ENCODE measurements at places on chromosomes 4 and X.
A peak's percentile ranks its signal among the peaks of the same experiment; 100 is the strongest.

- no peak for DNase-seq
Observed at GRCh38 chrX:29826742-29827141, 388.6 kb upstream of the MAGEB2 start.

GRCh38 chr4:71694961-71695360 is 88.9 kb downstream of the GC start:
- no peak for DNase-seq

DNA sequence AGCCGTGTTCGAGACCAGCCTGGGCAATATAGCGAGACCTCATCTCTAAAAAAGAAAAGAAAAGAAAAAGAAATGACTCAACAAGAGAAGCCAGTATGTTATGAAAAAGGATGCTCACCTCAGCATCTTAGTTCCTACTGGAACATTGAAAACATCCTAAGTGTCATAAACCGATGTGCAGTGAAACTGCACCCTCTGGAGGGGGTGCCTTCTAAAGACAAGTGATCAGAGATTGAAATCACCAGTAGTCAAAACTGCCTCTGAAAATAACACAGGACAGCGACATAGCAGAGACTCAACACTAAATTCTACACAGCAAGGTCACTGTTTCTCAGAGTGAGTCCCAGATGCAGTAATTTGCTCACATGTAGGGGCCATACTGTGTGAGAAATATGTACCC is 28.0 kb upstream of the ATP6AP2 start:
- no peak for DNase-seq

DNA sequence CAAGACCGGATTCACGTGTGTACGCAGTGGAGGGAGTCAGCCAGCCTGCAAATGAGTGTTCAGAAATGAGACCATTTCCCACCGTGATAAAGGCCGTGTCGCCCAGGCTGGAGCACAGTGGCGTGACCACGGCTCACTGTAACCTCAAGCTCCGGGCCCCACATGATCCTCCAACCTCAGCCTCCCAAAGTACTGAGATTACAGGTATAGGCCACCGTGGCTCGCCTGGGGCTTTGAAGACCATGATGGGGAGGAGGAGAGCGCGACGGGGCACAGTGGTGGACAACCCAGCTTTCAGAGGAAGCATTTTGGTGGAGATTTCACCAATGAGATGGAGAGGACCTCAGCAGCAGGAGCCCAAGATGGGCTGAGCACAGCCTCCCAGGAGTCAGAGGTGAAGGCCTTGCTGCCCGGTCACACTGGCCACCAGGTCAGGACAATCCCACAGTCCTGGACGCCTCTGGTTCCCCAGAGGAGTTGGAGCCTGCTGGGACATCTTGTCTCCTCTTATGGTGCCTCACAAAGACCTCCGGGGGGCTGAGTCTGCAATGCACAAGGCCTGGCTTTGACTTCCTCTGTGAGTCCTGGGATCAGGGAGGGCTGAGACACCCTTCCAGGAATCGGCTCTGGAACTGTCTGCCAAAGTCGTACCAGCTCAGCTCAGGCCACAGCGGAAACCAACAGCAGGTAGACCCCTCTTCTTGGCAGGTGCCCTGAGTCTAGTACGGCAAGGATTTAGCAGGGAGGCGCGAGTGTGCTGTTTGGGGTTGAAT is 22.4 kb upstream of the MXD4 start:
- no peak for DNase-seq

GRCh38 chr4:21827575-21827974 is 121.0 kb downstream of the KCNIP4 start:
- no peak for DNase-seq

DNA sequence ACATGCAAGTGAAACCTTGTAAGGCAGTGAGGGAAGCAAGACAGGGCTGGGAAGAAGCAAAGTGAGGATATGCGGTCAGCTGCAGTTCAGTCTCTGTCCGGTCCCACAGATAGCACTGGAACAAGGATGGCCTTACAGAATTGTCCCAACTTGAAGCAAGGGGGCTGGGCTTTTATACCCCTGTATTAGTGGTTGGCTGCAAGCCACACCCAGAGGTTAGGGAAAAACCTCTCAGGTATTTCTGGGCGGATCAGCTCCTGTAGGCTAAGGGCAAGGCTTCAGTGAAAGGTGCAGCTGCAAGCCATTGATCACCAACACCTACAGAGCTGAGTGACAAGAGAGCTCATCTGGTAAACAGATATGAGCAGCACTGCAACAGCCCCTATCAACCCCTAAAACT is 89.0 kb downstream of the KDR start:
- no peak for DNase-seq

- no peak for DNase-seq
Observed at GRCh38 chr4:6233929-6234328, 33.6 kb upstream of the JAKMIP1 start.

GRCh38 chrX:36787752-36788151 is 220.4 kb upstream of the FAM47C start:
- no peak for DNase-seq

- DNase-seq = no peak
Observed at GRCh38 chr4:138275963-138276621, 33.9 kb upstream of the SLC7A11 start.

DNA sequence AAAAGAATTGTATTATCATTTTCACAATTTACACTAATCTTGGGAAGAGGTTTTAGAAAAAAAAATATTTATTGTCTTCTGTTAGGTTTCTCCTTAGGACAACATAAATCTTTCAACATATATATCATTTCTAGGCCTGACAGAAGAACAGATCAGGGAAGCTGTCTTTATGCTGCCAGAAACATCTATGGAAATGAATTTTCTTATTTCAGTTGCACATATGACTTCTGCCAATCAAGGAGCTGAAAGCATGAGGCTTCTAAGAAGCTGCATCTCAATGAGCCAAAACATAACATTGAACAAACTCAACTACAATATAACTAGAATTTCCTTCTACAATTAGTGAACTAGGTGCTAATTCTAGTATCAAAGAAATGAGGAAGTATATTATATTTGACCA is 258.4 kb downstream of the MAPK10 start:
- no peak for DNase-seq

DNA sequence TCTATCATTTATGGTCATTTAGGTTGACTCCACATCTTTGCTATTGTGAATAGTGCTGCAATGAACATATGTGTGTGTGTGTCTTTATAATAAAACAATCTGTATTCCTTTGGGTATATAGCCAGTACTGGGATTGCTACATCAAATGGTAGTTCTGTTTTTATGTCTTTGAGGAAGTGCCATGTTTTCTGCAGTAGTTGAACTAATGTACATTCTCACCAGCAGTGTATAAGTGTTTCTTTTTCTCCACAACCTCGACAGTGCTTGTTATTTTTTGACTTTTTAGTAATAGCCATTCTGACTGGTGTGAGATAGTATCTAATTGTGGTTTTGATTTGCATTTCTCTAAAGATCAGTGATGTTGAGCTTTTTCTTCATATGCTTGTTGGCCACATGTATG is 80.5 kb downstream of the ARHGAP6 start:
- DNase-seq = no peak

GRCh38 chrX:115713460-115713859 is 152.5 kb downstream of the PLS3 start:
- no peak for DNase-seq

DNA sequence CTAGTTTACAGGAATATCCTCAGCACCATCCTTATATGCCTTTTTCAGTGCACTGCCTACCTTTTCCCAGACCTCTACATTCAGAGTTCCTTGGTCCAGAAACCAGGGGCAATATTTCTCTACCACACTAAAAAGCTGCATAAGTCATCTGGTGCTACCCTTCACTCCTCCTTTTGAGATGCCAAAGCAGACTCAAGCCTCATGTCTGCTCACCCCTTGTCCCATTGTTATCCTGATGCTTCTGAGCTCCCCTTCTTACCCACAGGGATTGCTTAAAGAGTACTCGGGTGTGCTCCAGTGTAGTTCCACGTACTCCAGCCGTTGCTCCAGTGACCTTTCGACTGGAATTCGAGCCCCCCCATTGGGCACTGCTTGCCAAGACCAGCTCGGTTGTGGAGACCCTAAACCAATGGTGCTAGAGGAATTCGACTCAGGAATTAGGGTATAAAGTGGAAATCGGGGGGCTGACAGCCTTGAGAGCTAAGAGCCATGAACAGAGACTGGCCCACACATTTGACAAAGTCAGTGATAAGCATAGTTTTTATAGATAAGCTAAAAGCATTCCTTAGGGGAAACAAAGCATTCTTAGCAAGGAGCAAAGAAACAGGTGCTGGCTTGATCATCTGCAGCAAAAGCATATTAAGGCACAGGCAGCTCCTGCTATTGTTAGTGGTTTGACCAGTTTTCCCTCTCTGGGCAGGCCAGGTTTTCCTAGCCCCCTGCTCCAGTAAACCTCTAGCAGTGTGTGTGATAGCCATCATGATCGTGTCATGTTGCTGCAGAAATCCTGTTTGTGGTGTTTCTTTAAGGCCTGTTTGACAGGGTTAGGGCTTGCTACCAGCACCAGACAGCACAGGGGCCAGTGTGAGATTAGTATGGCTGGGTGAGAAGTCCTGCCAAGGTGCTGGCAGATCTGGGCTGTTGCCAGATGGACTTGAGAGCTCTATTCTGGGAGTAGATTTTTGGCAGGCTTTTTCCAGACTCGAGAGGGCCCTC is 57.5 kb upstream of the WDR1 start:
- no peak for DNase-seq

DNA sequence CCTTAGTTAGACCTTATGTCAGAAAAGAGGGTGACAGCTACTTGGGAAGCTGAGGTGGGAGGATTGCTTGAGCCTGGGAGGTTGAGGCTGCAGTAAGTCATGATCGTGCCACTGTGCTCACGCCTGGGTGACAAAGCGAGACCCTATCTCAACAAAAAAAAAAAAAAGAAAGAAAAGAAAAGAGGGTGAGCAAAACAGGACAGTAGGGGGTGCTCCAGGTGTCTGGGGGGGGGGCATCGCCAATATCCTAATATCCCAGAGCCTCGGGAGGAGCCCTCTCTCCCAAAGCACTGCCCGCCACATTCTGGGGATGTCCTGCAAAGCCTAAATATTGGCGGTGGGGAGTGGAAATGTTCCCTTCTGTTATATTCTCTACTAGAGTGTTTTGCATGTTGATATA is 120.9 kb upstream of the TBL1X start:
- no peak for DNase-seq

GRCh38 chr4:152155070-152155469 is 380.8 kb downstream of the FBXW7 start:
- DNase-seq = no peak

DNA sequence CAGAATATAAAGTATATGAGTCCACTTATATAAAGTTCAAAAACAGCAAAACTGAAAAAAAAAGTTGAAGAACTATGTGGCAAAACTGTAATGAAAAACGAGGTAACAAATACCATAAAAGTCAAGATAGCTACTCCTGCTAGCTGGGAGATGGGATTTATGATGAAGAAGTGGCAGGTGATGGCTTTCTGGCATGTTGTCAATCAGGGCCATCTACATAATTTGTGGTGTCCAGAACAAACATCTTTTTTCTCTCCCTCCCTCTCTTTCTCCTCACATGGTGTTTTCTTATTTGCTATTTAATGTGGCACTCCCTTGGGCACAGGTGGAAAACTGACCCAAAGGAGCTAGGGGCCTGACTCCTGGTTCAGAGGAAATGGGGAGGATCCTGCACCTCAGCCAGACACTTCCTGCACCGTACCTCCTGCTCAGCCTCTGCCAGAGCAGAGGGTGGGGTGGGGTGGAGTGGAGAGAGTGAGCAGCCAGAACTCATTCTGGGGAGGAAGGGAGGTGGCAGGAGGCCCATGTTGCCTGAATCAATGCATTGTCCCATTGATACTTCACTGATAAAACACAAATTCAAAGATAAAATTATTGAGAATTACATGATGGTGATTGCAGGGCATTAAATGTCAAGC is 5.3 kb upstream of the SAP30 start:
- DNase-seq = no peak

DNA sequence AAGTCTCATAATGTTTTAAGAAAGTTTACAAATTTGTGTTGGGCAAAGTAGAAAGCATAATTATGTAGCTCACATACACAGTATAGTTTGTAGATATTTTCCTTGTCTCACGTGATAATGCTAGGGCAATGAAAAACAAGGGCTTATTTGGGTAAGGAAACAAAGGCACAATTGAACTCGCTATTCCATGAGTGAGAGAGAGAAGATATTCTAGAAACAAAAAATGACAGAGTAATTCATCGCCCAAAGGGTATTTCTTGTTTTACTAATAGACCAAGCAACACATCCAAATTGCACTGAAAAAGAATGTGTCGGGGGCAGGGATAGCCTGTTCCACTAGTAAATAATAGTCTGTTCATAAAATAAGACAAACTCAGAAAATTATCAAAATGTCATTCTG is 3.6 kb upstream of the ASB11 start:
- no peak for DNase-seq

GRCh38 chr4:89303177-89303576 is 4.4 kb downstream of the GPRIN3 start:
- peak; percentile 2 for DNase-seq

DNA sequence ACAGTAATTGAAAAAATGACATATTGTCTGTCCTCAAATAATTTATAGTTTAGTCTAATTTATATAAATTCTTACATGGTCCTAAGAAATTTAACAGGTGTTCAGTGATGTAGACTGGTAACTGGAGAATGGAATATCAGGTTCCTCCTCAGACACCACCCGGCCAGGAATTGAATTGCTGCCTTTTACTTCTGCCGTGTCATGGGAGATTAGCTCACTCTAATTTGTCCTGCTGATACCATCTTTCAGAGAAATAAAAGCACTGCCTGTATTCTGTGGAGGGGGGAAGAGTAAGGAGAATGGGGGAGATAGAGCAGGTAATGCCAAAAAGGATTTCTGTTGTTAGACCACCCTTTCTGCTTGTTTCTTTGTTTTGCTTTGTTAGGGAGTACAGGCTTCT is 125.2 kb upstream of the KLHL4 start:
- DNase-seq = no peak

DNA sequence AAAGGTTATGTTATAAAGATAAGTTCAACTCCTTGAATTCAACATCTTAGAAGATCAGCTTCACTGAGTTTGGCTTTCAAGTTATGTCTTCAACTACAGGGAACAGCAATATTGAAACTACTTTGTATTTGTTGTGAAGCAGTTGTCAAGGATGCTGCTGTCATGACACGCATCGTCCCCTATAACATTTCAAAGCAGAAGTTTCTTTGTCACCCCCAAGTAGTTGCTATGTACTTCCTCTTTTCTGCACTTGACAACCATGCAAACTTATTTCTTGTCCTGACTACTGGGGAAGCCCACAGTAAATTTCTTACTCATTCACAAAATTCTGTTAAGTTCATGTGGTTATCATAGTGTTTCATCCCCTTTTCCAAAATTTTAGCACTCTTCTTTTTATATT is 14.3 kb downstream of the ANTXR2 start:
- no peak for DNase-seq

DNA sequence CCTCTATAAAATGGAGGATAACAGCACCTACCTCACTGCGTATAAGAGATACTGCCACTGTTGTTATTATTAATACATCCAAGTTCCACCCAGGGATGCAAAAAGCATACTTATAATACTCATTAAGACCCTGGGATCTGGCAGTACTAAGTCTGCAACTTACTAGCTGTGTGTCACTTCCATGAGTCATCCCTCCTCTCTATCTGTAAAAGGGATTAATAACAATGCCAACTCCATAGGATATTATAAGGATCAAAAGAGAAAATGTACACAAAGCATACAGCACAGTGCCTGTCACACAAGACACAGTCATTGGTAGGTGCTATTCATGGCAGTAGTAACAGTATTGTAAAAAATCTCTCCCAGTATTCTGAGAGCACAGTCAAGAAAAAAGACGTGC is 216.7 kb downstream of the HS6ST2 start:
- DNase-seq = no peak

- no peak for DNase-seq
Observed at GRCh38 chrX:27903960-27904359, 77.3 kb downstream of the DCAF8L1 start.

- DNase-seq = no peak
Observed at GRCh38 chr4:55297346-55297745, 48.7 kb upstream of the SRD5A3 start.

GRCh38 chrX:106159861-106160282 is 8.2 kb upstream of the PWWP3B start:
- DNase-seq = no peak

All from activated CD4-positive, CD25-positive, alpha-beta regulatory T cell (primary cell).